ENCODE measurements at places on chromosomes 5 and 9. TPM values are rescaled to one million over a fixed set of nuclear protein-coding genes. Genes with fewer than 3 reads are reported as not detected.

Gene TMEM252
- total RNA-seq = not detected

- DNase-seq = no peak
These were observed 1.5 kb downstream of the CA9 start for GRCh38 chr9:35675204-35675603.

- DNase-seq = no peak
These were observed 70.4 kb downstream of the LRRC70 start for GRCh38 chr5:62649025-62649424.

Gene FAM153A
- not detected for total RNA-seq

Data from mesothelial cell of epicardium (in vitro differentiated cells).